NCI-H524 (cell line): ENCODE measurements at places on chromosomes 2 and 18.

- DNase-seq, result no peak
Observed at GRCh38 chr2:99389946-99390345, 52.8 kb downstream of the EIF5B start.

GRCh38 chr2:46142546-46143428 is 154.4 kb upstream of the EPAS1 start:
- no peak for DNase-seq

- DNase-seq, result no peak
Observed at GRCh38 chr2:24898122-24899109, 21.6 kb downstream of the ADCY3 start.

- no peak for DNase-seq
Observed at GRCh38 chr2:240589850-240590525, 3.5 kb downstream of the CAPN10 start.

GRCh38 chr18:58887613-58887963 is 22.9 kb downstream of the ZNF532 start:
- DNase-seq, result no peak

DNA sequence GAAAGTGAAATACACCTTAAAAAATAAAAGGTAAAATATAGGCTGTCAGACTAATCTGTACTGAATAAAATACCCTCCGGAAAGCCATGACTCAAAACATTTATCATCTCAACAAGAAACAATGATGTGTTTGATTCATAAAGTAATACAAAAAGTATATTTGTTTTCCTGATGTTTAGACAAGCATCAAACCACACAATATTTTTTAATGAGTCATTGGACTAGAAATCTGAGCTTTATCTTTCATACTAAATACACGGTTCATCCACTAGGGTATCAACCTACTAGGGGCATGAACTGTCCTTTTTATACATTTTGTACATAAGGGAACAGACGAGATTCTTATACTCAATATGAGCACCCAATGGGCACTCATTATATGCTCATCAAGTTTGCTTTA is 31.3 kb downstream of the CD226 start:
- no peak for DNase-seq
